Activated CD4-positive, CD25-positive, alpha-beta regulatory T cell treated with anti-CD3 and anti-CD28 coated beads, Interleukin-2, amount 50 U/mL, for 16 hours (primary cell): ENCODE measurements at places on chromosomes 5 and 9.

GRCh38 chr9:20264896-20265295 is 357.4 kb downstream of the MLLT3 start:
- DNase-seq: no peak

DNA sequence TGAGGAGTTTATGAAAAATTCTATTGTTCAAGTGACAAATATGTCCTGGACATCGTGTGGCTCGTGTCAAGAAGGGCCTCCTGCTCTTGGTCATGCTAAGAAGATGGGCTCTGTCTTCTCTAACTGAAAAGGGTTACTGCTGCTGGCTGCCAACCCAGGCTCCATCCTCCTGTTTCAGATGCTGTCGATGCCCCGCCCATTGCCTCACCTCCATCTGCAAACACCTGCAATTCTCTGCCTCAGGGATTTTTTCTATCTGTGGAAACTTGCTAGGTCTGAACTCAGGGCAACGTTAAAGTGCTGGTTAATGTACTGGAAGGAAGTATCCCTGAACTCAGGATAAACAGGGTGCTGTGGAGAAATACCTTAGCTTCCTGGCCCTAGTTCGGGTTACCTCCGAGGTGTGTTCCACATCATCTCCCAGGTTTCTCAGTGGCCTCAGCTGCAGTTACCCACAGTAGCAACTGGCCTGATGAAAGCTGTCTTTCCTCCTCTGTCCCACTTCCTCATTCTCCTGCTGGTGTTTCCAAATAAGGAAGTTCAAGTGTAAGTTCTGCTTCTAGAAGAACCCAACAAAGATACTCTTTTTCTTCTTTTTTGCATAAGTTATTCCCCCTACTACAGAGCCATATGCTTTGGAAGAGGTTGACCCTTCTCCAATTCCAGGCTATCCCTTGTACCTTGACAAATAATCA is 151.7 kb upstream of the SMIM23 start:
- no peak for DNase-seq

DNA sequence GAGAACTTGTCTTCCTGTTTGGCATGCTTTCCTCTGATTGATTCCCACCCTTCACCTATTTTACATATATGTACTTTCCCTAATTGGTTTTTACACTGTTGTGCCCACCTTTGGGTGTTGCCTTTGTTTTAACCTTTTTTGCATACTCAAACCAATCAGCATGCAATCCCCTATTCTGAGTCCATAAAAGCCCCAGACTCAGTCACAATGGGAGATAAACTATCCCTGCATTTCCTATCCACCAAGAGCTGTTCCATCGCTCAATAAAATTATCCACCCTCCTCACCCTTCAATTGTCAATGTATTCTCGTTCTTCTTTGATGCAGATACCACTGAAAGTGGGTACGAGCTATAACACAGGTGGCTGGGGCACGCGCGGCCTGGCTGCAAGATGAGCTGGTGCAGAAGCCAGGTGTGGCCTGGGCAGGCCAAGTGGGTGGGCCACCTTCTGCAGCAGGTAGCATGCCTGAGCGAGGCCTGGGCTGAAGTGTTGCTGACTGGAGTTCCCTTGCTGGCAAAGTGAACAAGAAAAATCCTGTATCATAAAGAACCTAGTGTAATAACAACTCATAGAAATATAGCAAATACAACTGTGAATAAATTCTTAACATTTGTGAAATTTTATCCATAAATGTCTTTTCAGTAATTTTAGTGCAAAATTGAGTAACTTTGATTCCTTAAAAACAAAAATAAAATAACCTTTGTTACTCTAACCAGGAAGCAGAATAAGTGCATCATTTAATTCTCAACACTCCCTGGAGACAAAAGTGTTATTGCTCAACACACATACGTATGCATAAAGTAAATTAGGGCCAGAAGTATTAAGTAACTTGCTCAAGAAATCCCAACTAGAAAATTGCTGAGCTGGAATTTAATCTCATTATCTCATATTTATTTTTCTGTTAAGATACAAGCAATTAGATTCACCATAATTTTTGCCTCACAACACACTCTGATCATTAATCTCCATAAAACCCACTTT is 685.3 kb upstream of the EDIL3 start:
- no peak for DNase-seq

- no peak for DNase-seq
Measured at GRCh38 chr9:116913536-116913935, 226.4 kb downstream of the TRIM32 start.

- DNase-seq: no peak
Measured at GRCh38 chr5:76582230-76583162, 40.7 kb downstream of the F2RL2 start.

DNA sequence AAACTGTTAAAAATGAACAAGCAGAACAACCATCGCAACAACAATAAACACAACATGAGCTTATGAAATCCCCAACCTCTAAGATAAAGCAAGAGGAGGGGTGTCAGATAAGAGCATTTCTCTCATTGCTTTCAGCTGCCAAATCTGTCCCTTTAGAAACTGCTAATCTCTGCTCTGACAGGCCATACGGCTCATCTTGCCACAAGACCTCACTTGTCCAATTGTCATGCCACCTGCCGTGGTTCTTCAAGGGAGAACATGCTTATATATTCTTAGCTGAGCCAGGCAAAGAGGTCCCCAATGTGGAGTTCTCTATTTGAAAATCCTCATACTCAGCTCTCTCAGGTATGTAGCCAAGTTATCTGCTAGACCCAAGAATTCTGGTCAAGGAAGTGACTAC is 405.0 kb upstream of the TNC start:
- no peak for DNase-seq

DNA sequence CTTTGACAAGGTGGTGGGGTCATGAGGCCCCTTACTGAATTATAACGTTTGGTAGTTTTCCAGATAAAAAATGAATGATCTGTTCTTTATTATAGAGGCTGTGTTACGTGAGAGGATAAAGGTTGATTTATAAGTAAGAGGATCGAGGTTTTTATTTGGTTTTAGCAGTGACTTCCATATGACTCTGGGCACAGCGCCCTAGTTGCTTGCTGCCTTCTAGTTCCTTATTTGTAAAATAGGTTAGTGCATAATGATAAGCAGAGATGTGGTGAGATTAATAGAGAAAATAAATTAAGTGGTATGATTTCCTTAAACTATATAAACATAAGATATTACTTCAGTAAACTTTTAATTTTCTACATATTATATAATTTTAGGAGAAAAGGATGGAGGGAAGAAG is 29.8 kb downstream of the MRRF start:
- DNase-seq: no peak

DNA sequence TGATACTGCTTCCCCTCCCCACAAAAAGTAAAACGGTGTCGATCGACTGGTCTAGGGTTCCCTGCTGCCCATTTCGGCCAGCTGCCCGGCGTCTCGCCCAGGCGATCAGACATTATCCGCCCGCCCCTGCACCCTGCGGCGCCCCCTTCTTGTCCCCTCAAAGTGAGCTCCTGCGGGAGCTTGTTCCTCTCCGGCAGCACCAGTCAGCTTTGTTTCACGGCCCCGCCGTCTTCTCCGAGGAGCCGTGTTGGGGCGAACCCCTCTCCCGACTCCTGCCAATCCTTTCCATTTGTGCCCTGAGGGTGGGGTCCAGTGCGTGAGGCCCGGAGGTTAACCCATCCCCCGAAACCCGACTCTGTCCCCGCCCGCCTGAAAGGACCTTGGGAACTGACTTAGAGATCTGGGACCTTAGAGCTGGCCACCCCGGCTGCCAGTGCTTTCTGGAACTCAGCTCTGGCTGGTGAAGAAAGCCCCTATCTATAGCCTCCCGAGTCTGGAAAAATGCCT is 518 bp downstream of the UBE2B start:
- no peak for DNase-seq

DNA sequence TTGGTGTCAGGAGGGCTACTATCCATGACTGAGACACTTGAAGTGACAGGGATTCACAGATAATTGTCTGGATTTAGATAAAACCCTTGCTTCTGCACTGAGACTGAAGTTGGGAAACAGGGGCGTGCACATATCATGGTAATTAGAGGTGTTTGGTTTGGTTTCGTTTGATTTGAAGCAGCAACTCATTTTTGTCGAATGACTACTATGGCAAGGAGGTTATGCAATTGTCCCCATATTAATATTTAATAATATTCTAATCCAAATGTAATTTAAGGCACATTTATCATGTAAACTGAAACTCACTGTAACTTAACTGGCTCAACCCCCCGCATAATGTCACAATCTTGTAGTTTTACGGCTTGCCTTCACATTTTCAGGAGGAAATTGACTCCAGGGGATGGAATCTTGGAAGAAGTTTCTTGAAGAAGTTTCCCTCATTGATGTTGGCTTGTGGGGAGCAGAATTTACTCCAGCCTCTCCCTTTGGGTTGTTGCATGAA is 12.5 kb downstream of the ZNF366 start:
- no peak for DNase-seq

DNA sequence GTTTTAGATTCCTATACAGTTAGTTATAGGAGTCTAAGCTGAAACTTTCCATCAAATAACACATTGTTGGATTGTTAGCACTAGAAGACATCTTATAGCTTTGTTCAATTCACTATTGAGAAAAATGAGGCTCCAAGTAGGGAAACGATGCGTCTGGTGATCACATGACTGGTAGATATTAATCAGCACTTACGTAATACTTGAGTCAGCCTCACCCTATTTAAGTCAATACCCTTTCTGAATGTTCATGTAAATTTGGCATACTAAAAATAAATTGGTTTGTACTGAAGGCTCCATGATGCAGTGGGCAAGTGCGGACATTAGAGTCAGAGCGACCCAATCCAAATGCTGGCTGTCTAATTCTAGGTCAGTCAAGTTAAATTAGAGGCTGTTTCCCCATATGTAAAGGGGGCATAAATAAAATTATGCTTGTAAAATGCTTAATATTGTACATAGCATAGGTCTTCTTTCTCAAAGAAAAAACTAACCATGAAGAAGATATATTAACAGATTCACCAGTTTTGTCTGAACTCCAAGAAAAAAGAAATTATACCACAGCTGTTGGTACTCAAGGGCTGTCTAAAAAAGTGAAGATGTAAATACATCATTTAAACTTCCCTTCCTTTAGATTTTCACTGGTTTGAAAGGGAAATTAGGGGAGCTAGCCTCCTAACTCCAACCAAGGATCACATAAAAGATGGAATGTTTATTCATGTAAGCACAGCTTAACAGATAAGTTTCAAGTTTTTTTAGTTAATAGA is 406.6 kb upstream of the TLE4 start:
- DNase-seq: no peak

GRCh38 chr5:17828681-17829080 is 194.4 kb downstream of the TAF11L14 start:
- DNase-seq: no peak

GRCh38 chr5:74649421-74649973 is 9.0 kb upstream of the ENC1 start:
- DNase-seq: no peak
